ENCODE measurements at places on chromosomes 11 and 22.
A peak's percentile ranks its signal among the peaks of the same experiment; 100 is the strongest.

GRCh38 chr11:126978911-126979310 is 21.7 kb downstream of the KIRREL3 start:
- H3K4me3 ChIP-seq = no peak overlapping the region
- no peak overlapping the region for H3K27ac ChIP-seq
- no peaks in the 10 kb centered on the region for H3K36me3 ChIP-seq
- H3K27me3 ChIP-seq = no peaks in the 10 kb centered on the region
- DNase-seq = no peak

DNA sequence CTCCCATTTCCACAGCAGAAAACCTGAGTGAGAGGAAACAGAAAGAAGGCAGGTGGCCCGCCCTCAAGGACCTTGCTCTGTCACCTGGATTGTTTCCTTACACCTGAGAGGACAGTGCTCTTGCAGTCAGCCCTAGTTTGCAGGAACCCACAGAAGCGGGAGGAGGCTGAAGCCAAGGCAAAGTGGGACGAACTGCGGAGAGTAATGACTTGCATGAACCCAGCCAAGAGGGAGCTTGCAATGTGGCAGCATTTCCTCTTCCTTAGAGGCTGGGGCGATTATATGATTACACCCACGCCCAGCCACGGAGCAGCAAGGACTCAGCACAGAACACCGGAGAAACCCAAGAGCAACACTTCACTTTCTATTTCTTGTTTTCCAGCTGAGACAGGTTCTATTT is 102.6 kb downstream of the SPON1 start:
- no peak for DNase-seq
- no peak overlapping the region for H3K4me3 ChIP-seq
- H3K4me1 ChIP-seq = no peaks in the 10 kb centered on the region
- H3K27me3 ChIP-seq = peaks cover 9% of the 10 kb centered on the region
- H3K36me3 ChIP-seq = no peaks in the 10 kb centered on the region

DNA sequence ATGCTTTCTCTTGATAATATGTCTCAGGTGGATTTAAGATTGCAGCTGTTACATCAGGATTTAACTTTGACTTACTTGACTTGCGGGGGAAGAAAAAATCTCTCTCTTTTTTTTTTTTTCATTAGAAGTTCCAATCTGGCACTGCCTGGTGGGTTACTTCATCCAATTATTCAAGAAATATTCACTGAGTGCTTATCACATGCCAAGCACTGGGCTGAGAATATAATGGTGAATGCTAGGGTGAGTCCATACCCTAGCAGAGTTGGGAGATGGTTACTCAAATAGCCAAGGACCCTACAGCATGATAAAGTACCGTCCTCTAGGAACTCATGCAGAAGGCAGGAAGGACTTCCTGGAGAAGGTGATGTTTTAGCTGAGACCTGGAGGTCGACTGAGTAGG is 57.9 kb upstream of the EIF3D start:
- H3K27me3 ChIP-seq = peaks cover 6% of the 10 kb centered on the region
- H3K27ac ChIP-seq = no peak overlapping the region
- DNase-seq = no peak
- H3K4me3 ChIP-seq = no peak overlapping the region

DNA sequence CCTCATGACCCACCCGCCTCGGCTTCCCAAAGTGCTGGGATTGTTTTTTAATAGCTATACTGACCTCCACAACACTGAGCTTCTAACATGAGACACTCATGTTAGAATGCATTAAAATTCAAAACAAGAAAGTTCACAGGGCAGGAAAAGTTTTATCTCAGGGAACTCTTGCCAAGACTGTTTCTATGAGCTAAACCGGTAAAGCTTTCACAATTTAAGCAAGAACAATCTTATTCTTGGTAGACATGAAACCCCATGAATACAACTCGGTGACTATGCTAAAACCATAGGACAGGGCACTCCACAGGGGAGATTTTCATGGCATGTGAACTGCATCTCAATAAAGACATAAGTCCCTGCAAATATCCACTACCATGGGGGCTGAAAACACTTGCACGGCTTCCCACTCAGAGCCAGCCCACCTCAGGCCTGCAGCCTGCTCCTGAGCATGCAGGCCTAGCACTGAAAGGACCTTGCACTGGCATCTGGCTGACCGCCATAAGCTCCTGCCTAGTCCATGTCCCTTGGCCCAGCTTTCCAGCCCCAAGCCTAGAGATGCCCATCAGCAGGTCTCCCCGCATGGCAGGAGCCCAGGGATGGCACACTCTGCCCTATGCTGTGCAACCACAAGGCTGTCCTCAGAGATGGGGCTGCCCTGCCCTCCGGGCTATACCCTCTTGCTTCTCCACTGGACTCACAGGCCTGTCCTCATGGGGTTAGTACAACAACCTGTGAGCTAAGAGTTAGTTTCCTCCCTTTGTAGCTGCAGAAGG is 58.4 kb downstream of the DGCR2 start:
- H3K27me3 ChIP-seq = no peaks in the 10 kb centered on the region
- H3K27ac ChIP-seq = no peak overlapping the region
- peaks cover 20% of the 10 kb centered on the region for H3K4me1 ChIP-seq
- H3K4me3 ChIP-seq = no peak overlapping the region
- no peak for DNase-seq
- H3K36me3 ChIP-seq = peaks cover 48% of the 10 kb centered on the region

GRCh38 chr22:18110954-18111758 is 547 bp downstream of the TUBA8 start:
- peaks cover 5% of the 10 kb centered on the region for H3K4me1 ChIP-seq
- H3K27ac ChIP-seq = no peak overlapping the region
- peak overlapping the region; percentile 13 for H3K4me3 ChIP-seq
- H3K36me3 ChIP-seq = no peaks in the 10 kb centered on the region
- DNase-seq = no peak

- H3K27ac ChIP-seq = no peak overlapping the region
- no peak overlapping the region for H3K4me3 ChIP-seq
- no peaks in the 10 kb centered on the region for H3K4me1 ChIP-seq
- peaks cover 21% of the 10 kb centered on the region for H3K36me3 ChIP-seq
Observed at GRCh38 chr11:118488480-118489109, 38.7 kb upstream of the TTC36 start.

DNA sequence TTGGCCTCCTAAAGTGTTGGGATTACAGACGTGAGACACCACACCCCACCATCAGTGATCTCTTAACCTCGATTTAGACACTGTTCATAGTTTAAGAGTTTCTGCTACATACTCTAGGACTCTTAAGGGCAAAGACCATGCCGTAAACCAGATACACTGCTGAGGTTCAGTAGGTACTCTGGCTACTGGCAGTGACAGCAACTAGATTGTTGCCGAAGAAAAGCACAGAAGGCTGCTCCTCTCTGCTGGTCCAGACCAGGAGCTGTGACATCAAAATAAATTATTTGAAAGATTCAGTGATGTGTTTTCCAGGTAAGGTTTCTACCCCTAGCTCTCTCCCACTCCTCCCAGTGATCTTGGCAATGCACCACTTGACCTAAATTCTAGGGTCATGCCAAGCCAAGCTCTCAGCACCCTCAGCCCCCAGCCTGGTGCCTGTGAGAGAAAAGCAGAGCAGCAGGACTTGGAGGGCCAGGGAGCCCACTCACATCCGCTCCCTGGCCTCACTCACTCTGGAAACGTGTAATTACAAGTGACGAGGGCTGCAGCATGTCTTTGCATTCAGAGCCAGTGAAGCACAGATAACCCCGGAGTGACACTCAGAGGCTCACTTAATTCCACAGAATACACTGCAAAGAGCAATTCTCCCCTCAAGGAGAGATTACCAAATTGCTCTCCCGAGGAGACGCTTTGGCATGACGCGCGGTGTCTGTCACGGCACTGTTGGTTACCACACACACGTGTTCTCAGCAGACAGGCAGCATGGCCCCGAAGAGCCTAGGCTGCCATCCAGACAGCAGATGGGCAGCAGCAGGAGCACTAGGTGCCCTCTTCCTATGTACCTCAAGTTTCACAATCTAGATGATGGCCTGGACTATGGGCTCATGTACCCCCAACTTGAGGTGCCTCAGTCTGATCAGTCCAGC is 96.9 kb upstream of the PITPNB start:
- DNase-seq = no peak
- no peak overlapping the region for H3K27ac ChIP-seq
- H3K36me3 ChIP-seq = no peaks in the 10 kb centered on the region
- H3K4me3 ChIP-seq = no peak overlapping the region
- peaks cover 5% of the 10 kb centered on the region for H3K27me3 ChIP-seq

DNA sequence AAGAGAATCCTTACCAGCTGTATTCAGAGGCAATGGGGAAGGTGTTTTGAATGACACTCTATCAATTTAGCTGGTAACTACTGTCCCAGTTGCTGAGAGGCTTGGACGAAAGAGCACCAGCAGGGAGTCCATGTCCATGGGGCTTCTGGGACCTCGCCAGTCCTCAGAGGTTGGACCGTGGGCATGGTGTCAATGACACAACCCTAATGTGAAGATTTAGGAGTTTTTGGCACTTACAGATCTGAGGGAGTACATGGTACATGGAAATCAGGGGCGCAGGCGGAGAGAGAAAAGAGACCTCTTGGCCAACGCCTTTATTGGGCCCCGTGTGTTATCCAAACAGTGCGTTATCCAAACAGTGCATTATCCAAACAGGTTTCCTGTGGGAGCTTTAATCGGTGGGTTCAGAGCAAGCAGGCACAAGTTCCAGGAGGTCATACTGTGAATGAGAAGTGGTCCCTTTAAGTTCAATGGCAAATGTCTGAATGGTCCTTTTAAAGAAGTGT is 169.1 kb upstream of the B3GAT1 start:
- no peak for DNase-seq
- H3K27me3 ChIP-seq = no peaks in the 10 kb centered on the region
- no peak overlapping the region for H3K4me3 ChIP-seq
- no peaks in the 10 kb centered on the region for H3K4me1 ChIP-seq
- H3K36me3 ChIP-seq = no peaks in the 10 kb centered on the region

DNA sequence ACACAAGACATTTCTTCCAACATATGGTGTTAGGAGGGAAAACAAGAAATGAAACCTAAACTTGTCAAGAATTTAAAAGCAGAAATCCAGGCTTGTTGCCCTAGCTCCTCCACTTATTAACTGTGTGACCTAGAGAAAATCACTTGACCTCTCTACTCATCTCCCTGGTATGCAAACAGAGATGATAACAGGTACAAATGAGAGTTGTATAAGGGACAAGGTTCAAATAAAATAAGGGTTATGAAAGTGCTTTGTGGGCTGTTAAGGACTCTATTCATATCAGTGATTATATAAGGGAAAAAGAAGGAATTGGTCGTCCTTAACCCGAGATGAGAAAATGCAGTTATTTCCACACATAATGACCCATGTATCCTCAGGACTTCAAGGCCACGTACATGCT is 372.7 kb upstream of the TENM4 start:
- no peak for DNase-seq
- no peaks in the 10 kb centered on the region for H3K36me3 ChIP-seq
- H3K27ac ChIP-seq = no peak overlapping the region

GRCh38 chr11:39806652-39807051 is 1652.8 kb downstream of the LRRC4C start:
- no peaks in the 10 kb centered on the region for H3K36me3 ChIP-seq
- no peak overlapping the region for H3K27ac ChIP-seq
- no peaks in the 10 kb centered on the region for H3K4me1 ChIP-seq
- H3K27me3 ChIP-seq = no peaks in the 10 kb centered on the region

DNA sequence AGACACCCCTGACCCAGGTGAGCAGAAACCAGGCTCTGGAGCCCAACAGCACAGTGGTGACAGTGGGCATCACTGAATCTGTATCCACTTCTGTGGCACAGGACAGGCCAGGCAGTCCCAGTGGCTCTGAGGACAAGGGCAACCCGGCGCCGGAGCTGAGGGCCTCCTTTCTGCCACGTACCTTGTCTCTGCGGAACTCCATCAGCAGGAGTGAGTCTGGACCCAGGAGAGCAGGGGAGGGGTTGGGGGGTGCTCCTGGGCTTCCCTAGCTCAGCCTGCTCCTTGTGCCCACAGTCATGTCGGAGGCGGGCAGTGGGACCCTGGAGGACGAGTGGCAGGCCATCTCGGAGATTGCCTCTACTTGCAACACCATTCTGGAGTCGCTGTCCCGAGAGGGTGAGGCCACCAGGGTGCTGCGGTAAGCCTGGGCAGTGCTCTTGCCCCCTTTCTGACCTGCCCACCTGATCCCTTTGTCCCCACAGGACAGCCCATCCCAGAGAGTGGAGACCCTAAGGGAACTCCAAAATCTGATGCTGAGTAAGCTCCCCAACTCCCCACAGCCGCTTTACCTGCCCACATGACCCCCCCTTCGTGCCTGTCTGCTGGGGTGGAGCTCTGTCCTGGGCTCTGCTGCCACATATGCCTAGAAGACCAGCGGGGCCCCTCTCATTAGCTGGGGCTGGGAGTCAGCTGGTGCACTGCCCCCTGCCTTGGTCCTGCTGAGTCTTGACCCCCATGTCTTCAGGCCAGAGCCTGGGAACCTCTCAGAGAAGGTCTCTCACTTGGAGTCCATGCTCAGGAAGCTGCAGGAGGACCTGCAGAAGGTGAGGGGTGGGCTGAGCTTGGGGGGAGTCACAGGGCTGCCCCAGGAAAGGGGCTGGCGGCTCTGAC is 12.0 kb downstream of the SIPA1 start:
- peaks cover 7% of the 10 kb centered on the region for H3K36me3 ChIP-seq
- H3K27me3 ChIP-seq = no peaks in the 10 kb centered on the region
- H3K27ac ChIP-seq = no peak overlapping the region
- no peak overlapping the region for H3K4me3 ChIP-seq

GRCh38 chr11:84817998-84818397 is 809.1 kb downstream of the DLG2 start:
- no peaks in the 10 kb centered on the region for H3K27me3 ChIP-seq
- peaks cover 15% of the 10 kb centered on the region for H3K4me1 ChIP-seq
- H3K4me3 ChIP-seq = no peak overlapping the region
- H3K27ac ChIP-seq = no peak overlapping the region
- peak; percentile 40 for DNase-seq
- no peaks in the 10 kb centered on the region for H3K36me3 ChIP-seq

DNA sequence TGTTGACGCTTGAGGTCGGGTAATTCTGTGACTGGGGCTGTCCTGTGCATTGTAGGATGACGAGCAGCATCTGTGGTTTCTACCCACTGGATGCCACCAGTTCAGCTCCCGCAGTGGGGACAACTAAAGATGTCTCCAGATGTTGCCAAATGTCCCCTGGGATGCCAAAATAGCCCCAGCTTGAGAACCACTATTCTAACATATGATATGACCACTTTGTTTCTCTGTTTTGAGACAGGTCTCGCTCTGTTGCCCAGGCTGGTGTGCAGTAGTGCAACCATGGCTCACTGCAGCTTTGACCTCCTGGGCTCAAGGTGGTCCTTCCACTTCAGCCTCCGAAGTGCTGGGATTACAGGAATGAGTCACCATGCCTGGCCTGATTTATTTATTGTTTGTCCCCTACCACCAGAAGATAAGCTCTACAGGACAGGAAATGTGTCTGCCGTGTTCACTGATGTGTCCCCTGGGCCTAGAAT is 4.4 kb upstream of the MEN1 start:
- no peak overlapping the region for H3K4me3 ChIP-seq
- no peak overlapping the region for H3K27ac ChIP-seq
- peaks cover 3% of the 10 kb centered on the region for H3K4me1 ChIP-seq

DNA sequence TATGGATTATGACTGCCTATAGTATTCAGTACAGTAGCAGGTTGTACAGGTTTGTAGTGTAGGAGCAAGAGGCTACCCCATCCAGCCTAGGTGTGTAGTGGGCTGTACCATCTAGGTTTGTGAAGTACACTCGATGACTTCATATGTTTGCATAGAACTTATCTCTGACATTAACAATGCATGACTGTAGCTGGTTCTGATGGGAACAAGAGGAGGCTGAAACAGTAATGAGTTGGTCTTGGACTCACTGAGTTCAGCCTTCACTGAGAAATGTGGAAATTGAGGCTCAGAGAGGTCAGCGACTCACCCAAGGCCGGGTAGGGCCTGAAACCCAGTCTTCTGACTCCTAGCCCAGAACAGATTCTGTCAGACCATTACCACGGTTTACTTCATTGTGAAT is 13.0 kb downstream of the MYO7A start:
- no peak for DNase-seq
- no peak overlapping the region for H3K27ac ChIP-seq
- H3K36me3 ChIP-seq = no peaks in the 10 kb centered on the region

All from keratinocyte (primary cell).